ENCODE measurements at places on chromosomes 7 and 10. TPM values are rescaled to one million over a fixed set of nuclear protein-coding genes. Genes with fewer than 3 reads are reported as not detected.

The TEX36 gene
- total RNA-seq, result not detected

The PRPS1L1 gene
- total RNA-seq, result not detected

The COPG2 gene
- 26.0 TPM for total RNA-seq

The BHLHA15 gene
- 0.26 TPM for total RNA-seq

DNA sequence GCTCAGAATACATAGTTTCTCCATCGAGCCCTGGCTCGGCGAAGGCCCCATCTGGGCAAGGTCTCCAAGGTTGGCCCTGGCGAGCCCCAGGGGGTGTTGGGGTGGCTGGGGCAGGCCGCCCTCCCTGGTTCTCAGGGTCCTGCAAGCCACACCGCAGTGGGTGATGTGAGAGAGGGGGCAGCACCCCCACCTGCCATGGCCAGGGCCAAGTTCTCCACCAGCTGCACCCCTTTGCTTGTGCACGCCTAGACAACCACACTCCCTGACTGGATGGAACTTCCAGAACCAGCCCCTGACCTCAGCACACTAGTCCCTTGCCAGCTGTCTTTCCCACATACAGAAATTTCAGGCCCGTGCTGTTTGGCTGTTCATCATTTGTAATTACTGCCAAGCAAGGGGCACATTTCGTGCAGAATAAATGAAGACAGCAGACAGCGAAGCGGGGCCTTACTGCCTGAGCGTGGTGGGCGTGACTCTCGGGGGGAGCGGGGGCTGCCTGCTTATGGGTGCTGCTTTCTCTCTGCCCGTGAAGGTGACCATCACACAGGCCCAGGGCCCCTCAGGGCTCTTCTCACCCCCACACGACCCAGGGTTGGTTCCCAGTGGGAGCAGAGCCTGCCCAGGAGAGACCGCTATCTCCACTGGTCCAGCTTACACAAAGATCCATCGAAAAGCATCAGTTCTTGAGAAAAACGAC lies 85.9 kb downstream of the ADARB2 start:
- H3K4me3 ChIP-seq, result no peak overlapping the region
- no peaks in the 10 kb centered on the region for H3K4me1 ChIP-seq
- no peaks in the 10 kb centered on the region for H3K27me3 ChIP-seq

- DNase-seq, result no peak
- no peak overlapping the region for H3K4me3 ChIP-seq
- no peaks in the 10 kb centered on the region for H3K36me3 ChIP-seq
- no peaks in the 10 kb centered on the region for H3K4me1 ChIP-seq
Observed at GRCh38 chr10:19701427-19702052, 114.7 kb upstream of the PLXDC2 start.

GRCh38 chr10:78542141-78542489 lies 508.5 kb downstream of the RPS24 start:
- H3K36me3 ChIP-seq, result no peaks in the 10 kb centered on the region
- H3K27ac ChIP-seq, result no peak overlapping the region
- peaks cover 6% of the 10 kb centered on the region for H3K4me1 ChIP-seq
- DNase-seq, result no peak

Data from Panc1 (cell line).